Activated naive CD4-positive, alpha-beta T cell treated with anti-CD3 and anti-CD28 coated beads for 36 hours (primary cell): ENCODE measurements at places on chromosomes 13 and 19. TPM values are rescaled to one million over a fixed set of nuclear protein-coding genes. Genes with fewer than 3 reads are reported as not detected.

Gene CGB5
- not detected for total RNA-seq

Gene PLA2G4C
- total RNA-seq = 8.8 TPM

Gene LRRC63
- total RNA-seq = 0.32 TPM

Gene DMKN
- total RNA-seq = 1.7 TPM

Gene ONECUT3
- total RNA-seq = not detected

Gene FCHO1
- 48.9 TPM for total RNA-seq

Gene KIR3DL2
- 0.17 TPM for total RNA-seq

Gene ABHD13
- 3.4 TPM for total RNA-seq

Gene TMEM255B
- 1.1 TPM for total RNA-seq

Gene CHAF1A
- total RNA-seq = 57.3 TPM
